ENCODE measurements at places on chromosomes 6 and 20.

- DNase-seq = no peak
Measured at GRCh38 chr20:16654858-16655535, 74.8 kb upstream of the SNRPB2 start.

GRCh38 chr20:3168079-3168828, 5.1 kb downstream of the LZTS3 start:
- DNase-seq = no peak

- DNase-seq = no peak
Measured at GRCh38 chr6:159399751-159400221, 230.6 kb downstream of the FNDC1 start.

- DNase-seq = no peak
Measured at GRCh38 chr20:52425701-52426100, 234.1 kb upstream of the ZFP64 start.

DNA sequence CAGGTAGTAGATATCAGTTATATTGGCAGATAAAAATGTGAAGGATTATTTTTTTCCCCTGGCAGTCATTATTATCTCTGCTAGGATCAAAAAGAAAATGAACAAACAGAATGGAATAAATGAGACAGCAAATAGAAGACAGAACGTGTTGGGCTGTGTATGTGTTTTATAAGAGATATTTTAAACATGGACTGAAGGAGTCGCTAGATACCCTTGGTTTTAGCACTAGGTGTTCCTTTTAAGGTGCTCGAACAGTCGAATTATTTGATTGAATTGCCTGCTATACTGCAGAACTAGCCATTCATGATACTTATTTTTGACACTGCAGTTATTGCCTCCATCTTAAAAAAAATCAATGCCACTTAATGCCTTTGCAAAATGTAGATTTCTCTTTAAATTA, 3.7 kb downstream of the GRIK2 start:
- DNase-seq = no peak

DNA sequence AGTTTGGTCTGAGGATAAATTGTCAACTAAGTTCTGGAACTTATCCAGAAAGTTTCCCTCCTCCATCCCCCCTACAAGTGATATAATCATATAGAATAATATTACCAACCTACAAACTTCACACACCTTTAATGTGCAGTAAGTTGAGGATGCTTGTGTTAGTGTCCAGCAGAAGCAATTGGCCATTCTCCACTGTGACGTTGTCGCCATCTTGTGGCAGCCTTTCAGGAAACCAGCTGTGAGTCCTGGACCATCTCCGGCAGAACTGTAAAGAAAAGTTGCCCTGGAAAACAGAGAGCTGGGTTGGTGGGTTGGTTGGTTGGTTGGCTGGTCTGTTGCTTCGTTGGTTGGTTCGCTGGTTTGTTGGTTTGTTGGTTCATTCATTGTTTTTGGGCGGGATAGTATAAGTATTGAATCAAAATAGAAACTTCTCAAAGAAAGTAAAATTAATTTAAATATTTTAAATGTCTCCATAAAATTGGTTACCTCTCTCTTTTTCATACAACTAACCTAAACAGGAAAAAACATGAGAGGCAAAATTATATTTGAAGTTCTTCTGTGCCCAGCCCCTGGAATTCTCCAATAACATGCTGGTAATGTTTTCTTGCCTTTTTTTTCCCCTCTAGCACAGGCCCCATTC, 127.5 kb downstream of the PKHD1 start:
- peak; percentile 9 for DNase-seq

DNA sequence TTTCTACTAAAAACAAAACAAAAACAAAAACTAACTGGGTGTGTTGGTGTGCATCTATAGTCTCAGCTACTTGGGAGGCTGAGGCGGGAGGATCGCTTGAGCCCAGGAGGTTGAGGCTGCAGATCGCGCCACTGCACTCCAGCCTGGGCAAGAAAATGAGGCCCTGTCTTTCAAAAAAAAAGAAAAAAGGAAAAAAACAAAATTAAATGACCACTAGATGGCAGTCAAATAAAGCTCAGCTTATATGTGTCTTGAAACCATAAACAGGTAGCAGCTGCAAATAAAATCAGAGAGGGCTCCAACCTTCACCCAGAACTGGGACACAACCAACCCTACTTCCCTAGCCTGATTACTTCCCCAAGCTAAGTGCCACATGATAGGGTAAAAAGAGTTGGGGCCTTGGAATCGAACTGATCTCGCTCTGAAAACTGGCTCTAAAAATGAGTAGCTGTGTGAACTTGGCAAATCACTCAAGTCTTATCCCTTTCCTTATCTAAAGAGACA, 67.1 kb upstream of the ADGRF4 start:
- no peak for DNase-seq

DNA sequence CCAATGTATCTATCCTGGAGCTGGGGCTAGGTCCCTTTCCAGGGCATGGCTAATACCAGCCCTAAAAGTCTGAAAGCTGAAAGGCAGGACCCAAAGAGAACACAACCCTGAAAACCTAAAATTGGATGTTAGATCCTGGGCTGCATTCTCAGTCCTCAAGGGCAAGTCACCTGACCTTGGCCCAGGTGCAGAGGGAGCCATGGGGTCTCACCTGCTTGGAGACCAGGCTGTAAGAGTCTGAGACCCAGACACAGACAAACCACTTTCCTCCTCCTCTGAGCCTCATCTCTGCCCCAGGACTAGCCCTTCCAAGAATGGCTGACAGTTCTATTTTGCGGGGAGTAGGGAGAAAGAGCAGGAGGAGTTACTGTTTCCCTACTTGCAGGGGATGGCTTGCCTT, 60.0 kb downstream of the EFCAB8 start:
- DNase-seq = no peak

- DNase-seq = no peak
Measured at GRCh38 chr6:219641-220198, 72.6 kb upstream of the DUSP22 start.

DNA sequence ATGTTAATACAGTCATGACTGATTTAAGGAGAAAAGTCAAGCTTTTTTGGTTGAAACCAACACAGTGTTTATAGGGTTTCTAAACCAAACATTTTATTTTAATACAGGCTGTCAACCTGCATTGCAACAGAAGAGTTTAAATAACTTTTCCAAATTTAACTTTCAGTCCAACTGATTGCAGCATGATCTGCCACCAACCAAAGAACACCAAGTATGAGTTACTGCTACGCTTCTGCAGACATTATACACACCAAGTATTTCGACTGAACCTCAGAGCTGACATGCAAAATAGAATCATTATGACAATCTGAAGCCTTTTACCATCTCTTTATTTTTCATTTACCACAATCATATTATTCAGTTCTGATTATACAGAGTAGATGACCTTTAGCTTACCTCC, 151.2 kb upstream of the DST start:
- DNase-seq = no peak

DNA sequence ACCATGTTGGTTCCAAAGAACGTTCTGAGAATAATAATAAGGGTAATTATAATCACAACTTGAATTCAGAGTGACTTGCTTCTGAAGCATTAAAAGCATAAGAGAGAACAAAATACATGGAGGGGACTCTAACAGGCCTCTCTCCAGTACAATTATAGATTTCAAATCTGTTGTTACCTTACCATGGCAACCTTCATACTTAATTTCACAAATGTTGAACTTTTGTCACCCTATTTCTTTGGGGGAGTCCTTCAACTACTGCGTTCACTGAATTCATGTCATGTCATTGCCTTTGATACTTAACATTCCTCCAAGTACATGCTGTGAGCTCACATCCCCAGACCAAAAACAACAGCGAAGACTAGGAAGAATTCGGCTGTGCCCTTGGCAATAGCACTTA, 104.0 kb downstream of the MKKS start:
- no peak for DNase-seq

GRCh38 chr6:37667050-37667814, 30.5 kb downstream of the MDGA1 start:
- no peak for DNase-seq

GRCh38 chr20:20212675-20213096, 155.2 kb upstream of the INSM1 start:
- DNase-seq = no peak

GRCh38 chr20:19881080-19881840, 123.2 kb downstream of the RIN2 start:
- no peak for DNase-seq

DNA sequence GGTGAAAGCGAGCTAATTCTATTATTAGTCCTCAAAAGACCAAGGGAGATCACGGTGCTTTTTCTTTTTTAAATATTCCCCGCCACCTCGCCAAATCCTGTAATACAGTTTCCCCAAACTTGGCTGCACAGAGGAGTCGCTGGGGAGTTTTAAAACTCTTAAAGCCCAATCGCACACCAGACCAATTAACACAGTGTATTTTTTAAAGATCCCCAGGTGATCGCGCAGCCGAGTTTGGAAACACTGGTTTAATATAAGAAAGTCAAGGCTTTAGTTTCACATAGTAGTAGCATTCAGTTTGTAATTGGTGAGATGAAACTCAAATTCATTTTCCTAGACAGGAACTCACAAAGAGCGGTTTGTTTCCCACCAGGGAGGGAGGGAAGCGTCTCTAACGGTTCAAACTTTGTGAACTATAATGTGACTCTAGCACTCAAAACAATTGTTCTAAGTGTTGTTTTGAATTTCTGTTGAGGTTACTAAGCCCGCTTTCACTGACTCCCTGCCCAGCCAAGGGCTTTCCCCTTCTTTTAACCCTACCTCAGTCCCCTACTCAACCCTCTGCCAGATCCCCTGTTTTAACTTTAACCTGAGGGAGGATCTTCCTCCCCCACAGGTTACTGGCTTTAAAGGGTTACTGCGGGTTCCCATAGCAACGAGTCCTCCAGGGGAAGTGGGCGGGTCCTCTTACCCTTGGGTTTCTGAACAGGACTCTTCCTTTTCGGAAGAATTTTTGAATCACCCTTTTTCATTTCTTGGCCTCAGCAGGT, 25.7 kb upstream of the BTBD3 start:
- DNase-seq = peak; percentile 32

DNA sequence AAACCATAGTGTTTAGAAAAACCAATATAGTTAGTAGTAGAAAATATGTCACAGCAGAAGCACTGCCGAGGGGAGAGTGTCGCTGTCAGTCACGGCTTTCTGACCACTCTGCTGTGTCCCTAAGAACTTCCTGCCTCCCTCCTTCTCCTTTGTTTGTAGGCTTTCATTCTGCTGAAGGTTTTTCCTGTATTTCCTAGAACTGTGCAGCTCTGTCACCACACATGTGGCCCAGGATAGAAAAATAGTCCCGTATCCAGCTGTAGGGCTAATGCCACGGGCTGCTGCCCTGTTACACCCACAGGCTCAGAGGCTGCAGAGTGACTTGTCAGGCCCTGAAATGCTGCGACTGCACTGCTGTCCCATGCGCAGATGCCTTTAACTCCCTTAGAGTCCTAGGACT, 52.6 kb upstream of the SYNJ2 start:
- no peak for DNase-seq

DNA sequence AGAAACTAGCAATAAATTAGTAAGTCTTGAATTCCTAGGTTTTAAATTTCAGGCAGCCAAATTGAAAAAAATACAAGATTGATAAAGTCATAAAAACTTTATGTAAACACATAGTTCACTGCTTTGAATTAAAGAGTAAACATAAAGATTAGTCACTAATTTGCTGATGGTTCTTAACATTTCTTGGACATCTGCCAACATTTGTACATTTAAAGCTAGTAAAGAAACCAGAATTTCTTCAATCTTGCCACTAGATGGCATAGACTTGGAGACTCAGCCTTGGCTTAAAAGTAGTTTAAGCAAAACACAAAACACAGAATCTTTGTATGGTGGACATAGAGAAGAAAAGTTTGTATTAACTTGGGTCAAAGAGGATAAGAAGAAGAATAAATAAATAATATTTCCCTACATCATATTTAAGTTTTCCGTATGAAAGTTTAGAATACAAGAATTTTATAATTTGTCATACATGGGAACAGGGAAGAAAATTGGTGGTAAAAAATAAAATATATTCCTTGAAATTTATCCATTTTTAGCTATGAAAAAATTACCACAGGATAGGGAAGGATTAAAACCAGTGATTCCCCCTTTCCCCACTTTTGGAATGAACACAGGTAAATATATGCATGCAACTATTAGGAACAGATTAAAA, 41.7 kb upstream of the FAM135A start:
- DNase-seq = no peak

DNA sequence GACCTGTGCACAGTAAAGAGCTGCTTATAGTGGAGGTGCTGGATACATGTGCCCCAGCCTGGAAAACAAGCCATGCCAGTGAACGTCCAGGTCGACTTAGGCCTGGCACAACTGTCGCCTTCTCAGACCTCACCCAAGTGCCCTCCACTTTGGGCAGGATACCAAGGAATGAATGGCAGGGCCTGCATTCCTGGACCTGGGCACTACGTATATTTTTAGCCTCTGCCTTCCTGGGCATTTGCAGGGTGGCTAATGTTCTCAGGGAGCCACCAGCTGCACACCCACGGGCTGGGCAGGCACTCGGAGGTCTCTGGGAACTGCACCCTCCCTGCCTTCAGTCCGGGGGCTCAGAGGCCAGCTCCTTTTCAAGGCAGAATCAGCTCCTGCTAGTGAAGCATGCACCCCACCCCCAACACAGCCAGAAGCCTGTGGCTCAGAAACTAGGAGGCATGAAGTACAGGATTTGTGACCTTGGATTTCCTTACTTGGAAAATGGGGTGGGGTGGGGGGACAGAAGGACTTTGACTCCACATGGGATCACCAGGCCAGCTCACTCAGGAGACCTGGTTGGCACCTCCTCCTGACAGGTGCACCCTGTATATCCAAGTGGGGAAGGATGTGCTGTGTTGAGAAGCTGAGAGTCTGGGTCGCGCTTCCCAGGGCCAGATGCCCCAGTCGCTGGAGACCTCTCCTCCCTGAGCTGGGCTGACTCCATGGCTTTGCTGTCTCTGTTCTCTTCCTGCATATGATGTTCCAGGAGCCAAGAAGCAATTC, 2.5 kb upstream of the LSM14B start:
- DNase-seq = no peak

- no peak for DNase-seq
Measured at GRCh38 chr6:3385660-3386151, 71.1 kb downstream of the SLC22A23 start.

DNA sequence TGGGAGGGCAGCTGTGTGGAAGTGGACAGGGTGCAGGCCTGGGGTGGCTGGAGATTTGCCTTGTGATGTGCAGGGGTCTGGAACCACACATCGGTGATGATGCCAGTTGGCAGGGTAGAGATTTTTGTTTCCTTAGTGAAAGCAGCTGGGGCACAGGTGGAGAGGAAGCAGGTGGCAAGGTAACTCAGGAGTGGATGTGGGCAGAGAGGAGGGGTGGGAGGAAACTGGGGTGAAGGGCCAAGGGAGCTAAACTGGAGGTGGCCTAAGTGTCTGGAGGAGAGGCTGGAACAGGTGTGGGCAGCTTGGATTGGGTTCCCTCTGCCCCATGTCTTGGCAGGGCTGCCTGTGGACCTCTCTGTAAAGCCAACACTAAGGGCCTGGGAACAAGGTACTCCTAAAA, 4.7 kb upstream of the SCUBE3 start:
- no peak for DNase-seq

DNA sequence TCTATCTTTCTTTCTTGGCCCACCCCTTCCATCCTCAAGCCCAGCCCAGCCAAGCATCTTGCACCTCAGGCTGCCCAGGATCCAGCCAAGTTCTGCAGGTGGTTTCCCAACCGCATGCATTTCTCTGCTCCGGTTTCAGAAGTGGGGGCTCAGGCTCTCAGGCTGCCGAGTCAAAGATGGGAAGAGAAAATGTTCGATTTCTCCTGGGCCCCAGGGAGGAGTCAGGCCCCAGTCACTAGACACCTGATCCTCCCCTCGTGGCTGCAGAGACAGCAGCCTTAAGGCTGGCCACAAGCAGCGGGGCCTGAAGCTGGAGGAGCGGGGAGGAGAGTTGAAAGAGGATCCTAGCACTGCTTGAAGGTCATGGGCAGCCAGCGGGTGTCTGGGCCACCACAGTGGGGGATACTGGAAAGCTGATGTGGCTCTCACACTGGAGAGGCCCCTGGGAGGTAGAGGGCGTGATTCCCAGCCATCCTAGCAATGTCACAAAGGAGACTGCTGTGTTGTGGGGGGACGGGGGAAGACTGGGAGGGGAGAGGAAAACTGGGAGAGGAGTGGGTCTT, 42.2 kb upstream of the ZFAND3 start:
- DNase-seq = no peak
